ENCODE measurements at places on chromosomes 3 and 15. TPM values are rescaled to one million over a fixed set of nuclear protein-coding genes. Genes with fewer than 3 reads are reported as not detected.

CSK gene
- 214 TPM for polyA plus RNA-seq

CP gene
- polyA plus RNA-seq, result 0.24 TPM

MST1 gene
- 1.3 TPM for polyA plus RNA-seq

CFAP100 gene
- not detected for polyA plus RNA-seq

ADGRG7 gene
- polyA plus RNA-seq, result not detected

CDHR4 gene
- not detected for polyA plus RNA-seq

CHRNA3 gene
- not detected for polyA plus RNA-seq

SLC49A4 gene
- polyA plus RNA-seq, result 1.6 TPM

GOLGA8T gene
- polyA plus RNA-seq, result not detected

MYRIP gene
- 0.11 TPM for polyA plus RNA-seq

DNAJC19 gene
- polyA plus RNA-seq, result 93.3 TPM

GATA2 gene
- polyA plus RNA-seq, result 0.11 TPM

TM4SF4 gene
- polyA plus RNA-seq, result not detected

RPSA gene
- polyA plus RNA-seq, result 1,214 TPM

STRIT1 gene
- not detected for polyA plus RNA-seq

AMIGO3 gene
- polyA plus RNA-seq, result 1.5 TPM

RHCG gene
- not detected for polyA plus RNA-seq

NLGN1 gene
- not detected for polyA plus RNA-seq

MASP1 gene
- not detected for polyA plus RNA-seq

VIPR1 gene
- polyA plus RNA-seq, result 3.1 TPM

RHOV gene
- not detected for polyA plus RNA-seq

FGD5 gene
- polyA plus RNA-seq, result not detected

TIMP4 gene
- polyA plus RNA-seq, result not detected

CCDC14 gene
- polyA plus RNA-seq, result 2.6 TPM

CNTN4 gene
- polyA plus RNA-seq, result not detected

ONECUT1 gene
- not detected for polyA plus RNA-seq

IL17RB gene
- 0.48 TPM for polyA plus RNA-seq

C15orf62 gene
- polyA plus RNA-seq, result 0.09 TPM

TMEM207 gene
- not detected for polyA plus RNA-seq

SKOR1 gene
- not detected for polyA plus RNA-seq

COL6A6 gene
- not detected for polyA plus RNA-seq

CEMIP gene
- not detected for polyA plus RNA-seq

GXYLT2 gene
- polyA plus RNA-seq, result not detected

CCDC174 gene
- polyA plus RNA-seq, result 38.8 TPM

SST gene
- polyA plus RNA-seq, result not detected

TADA3 gene
- 52.6 TPM for polyA plus RNA-seq

BHLHE40 gene
- 11.1 TPM for polyA plus RNA-seq
